ENCODE measurements at places on chromosomes 4 and X.

GRCh38 chrX:964831-965416 lies 247.5 kb downstream of the CRLF2 start:
- no peak for DNase-seq

DNA sequence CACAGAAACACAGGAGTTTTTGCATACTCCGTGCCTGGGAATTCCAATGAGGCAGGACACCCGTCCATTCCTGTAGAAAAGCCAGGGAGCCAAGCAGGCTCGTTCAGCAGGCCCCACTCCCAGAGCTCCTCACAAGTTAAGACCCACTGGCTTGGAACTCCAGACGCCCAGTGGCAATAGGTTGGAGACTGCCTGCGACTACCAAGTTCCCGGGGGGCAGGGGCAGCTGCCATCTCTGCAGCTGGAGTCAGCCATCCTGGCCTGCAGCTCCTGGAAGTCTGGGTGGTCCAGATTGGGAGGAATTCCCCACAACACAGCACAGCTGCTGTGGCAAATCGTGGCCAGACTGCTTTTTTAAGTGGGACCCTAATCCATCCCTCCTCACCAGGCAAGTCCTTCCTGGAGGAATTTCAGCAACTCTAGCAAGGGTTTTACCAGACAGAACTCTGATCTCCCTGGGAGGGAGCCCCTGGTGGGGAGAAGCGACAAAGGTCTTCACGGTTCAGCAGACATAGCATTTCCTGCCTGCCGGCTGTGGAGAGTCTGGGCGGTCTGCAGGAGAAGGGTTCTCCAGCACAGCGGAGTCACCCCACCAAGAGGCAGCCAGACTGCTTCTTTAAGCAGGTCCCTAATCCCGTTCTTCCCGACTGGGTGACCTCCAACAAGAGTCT lies 231.9 kb downstream of the STPG2 start:
- no peak for DNase-seq

- no peak for DNase-seq
Measured at GRCh38 chr4:126604268-126604867, 1028.4 kb upstream of the INTU start.

GRCh38 chrX:113274791-113275190 lies 434.2 kb upstream of the AMOT start:
- DNase-seq = no peak

DNA sequence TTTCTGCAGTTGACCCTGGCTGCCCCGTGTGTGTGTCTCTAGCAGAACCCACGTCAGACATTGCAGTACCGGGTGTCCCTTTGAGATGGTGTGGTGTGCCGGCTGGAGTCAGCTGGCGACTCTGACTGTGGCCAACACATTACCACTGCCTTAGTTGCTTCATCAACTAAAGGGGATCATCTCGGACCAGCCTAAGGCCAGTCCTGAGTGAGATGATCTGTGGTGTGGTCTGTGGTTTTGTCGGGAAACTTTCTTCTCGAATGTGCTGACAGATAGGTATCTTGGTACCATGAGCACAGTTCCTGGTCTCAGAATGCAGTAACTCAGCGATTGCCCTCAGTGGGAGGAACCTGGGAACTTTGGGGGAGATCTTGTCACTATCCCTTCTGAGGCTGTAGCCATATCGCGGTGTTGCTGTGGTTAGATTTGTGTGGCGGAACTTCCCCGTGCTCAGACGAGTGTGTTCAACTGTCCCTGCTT lies 15.8 kb downstream of the TBC1D14 start:
- DNase-seq = no peak

Data from NCI-H1436 (cell line).